ENCODE measurements at places on chromosomes 7 and 10.

DNA sequence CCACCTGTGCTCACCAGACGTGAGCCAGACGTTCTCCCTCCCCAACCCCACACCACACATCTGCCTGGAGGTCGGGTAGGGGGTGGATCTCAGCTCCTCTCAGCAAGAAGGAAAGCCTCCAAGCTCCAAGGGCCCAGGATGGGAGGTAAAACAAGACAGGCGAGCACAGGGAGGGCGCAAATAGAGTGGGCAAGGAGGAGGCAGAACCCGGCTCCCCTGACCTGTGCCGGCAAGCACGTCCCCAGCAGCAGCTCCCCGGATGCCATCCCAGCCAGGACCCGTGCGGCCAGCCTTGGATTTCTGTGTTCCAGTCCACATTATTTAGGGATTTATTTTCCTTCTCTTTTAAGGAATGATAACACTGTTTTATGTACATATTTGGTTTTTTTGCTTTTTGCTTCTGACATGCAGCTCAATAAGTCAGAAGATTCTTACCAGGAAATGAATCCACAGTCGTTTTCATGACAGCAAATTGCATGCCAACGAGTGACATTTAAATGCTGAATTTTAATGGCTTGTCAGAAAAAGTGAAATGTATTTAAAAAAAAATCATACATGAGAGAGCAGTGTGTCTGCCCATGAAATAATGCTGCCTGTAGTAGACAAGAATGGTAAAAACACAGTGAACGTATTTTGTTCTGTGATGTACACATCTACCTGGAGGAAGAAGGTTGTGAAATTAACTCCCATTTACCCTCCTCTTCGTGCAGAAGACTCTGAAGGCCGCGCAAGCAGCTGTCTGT is 276.5 kb downstream of the PTPRN2 start:
- DNase-seq = no peak

GRCh38 chr7:129356176-129356575 is 78.1 kb upstream of the STRIP2 start:
- DNase-seq = no peak

DNA sequence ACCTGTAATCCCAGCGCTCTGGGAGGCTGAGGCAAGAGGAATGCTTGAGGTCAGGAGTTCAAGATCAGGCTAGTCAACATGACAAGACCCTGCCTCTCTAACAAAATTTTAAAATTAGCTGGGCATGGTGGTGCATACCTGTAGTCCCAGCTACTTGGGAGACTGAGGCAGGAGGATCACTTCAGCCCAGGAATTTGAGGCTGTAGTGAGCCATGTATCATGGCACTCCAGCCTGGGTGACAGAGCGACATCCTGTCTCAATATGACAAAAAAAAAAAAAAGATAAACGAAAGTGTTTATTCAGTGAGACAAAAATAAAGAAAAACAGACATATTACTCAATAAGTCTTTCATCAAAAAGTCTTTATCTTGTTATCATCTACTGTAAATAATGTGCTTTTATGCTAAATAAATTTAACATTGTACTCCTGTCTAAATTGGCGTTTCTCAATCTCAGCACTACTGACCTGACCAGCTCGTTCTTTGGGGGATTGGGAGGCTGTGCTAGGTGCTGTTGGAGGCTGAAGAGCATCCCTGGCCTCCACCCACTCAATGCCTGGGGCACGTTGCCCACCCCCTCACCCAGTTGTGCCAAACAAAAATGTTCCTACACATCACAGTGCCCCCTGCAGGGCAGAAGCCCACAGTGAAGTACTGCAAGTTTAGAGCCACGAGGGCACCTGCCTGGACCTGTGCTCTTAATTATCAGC is 57.7 kb downstream of the NCAPG2 start:
- DNase-seq = no peak

- no peak for DNase-seq
Measured at GRCh38 chr10:126124668-126125349, 228.4 kb downstream of the FANK1 start.

- DNase-seq = no peak
Measured at GRCh38 chr10:46251857-46252847, 34.6 kb upstream of the ANTXRL start.

GRCh38 chr10:8238986-8239385 is 184.5 kb downstream of the GATA3 start:
- DNase-seq = no peak

- no peak for DNase-seq
Measured at GRCh38 chr7:2824026-2824677, 20.0 kb downstream of the GNA12 start.

DNA sequence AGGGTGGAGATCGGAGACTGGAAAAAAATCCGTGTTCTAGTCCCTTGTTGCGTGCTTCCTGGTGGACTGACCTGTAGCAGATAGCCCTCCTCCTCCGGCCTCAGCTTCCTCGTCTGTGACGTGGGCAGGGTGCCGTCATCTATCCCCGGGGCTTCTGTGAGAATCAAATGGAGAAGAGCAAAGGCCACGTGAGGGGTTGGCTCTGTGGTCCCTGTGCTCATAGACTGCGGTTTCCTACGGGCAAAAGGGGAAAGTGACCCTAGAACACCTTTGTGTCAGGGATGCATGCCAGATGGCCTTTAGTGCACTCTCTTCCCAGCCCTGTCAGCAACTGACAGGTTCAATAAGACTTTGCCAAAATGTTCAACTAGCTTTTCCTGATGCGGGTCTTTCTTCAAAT is 33.7 kb downstream of the GRK5 start:
- no peak for DNase-seq

DNA sequence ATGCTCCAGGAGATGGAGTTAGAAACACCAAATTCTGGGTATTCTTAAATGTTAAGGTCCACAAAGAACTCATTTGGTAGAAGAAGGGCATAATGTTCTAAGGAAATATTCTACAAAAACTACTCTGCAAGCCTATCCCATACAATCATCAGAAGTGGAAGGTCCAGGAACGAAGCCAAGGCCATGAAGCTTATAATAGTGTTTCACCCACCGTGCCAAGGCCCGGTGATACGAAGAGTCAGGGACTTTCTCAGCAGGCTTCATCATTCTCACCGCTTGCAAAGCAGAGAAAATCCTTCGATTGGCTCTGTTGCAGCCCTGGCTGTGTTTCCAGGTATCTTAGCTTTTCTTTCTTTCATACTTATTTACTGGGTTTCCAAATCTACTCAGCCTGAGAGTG is 351.9 kb upstream of the CELF2 start:
- DNase-seq = no peak

GRCh38 chr10:126561921-126562680 is 108.4 kb downstream of the C10orf90 start:
- DNase-seq = no peak
